CMK (cell line): ENCODE measurements at places on chromosomes 6 and 20.
A peak's percentile ranks its signal among the peaks of the same experiment; 100 is the strongest.

- DNase-seq, result no peak
Measured at GRCh38 chr20:889932-890463, 26.1 kb downstream of the ANGPT4 start.

- no peak for DNase-seq
Measured at GRCh38 chr6:29769336-29769735, 46.1 kb downstream of the HLA-F start.

- no peak for DNase-seq
Measured at GRCh38 chr6:81773887-81774286, 21.4 kb upstream of the TENT5A start.

DNA sequence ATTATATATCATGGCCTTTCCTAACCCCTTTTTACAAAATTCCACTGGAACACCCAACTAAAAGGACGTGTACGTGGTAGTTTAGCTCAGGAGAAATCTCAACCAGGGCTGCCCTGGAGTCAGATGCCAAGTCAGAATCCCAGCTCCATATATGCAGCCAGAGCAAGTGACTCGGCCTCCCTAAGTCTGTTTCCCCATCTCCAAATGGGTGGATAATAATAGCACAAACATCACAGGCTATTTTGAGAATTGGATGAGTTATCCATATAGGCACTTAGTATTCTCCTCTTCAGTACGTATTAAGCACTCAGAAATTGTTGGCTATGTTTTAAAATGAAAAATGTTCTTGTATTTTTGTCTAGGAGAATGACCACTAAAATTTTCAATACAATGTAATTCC, 481.5 kb downstream of the CD109 start:
- no peak for DNase-seq

DNA sequence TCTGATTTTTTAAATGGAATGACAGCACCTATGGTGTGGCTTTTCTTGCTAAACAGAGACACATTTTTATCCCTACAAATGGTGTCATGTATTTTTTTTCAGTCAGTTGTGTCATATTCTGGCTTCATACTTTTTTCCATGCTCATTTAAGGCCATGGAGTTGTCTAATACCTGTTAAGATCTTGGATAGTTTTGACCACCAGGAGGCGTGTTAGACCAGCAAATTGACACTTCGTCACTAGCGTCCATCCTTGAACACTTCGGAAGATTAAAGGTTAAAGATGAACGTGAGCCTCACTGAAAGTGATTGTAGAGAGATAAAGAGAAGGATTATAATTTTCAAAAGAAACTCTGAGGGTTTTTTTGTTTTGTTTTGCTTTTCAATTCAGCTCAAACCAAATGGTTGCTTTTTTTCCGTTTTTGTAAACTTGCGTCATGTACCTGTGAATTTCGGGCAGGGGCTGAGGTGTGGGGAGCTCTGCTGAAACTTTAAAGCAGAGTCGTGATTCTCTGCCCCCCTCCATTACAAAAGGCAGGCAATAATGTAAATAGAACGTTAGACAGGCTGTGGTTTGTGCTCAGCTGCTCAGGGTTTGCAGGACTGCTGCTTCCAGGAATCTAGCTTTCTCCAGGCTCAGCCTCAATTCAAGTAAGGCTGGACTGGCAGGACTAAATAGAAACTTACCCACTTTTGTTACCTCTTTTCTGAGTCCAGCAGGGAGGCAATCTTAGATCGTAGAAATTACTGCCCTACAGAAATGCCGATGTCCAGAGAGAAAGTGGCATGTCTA, 245.1 kb downstream of the FOXA2 start:
- peak; percentile 48 for DNase-seq

- no peak for DNase-seq
Measured at GRCh38 chr6:24194978-24195700, 69.1 kb downstream of the NRSN1 start.

DNA sequence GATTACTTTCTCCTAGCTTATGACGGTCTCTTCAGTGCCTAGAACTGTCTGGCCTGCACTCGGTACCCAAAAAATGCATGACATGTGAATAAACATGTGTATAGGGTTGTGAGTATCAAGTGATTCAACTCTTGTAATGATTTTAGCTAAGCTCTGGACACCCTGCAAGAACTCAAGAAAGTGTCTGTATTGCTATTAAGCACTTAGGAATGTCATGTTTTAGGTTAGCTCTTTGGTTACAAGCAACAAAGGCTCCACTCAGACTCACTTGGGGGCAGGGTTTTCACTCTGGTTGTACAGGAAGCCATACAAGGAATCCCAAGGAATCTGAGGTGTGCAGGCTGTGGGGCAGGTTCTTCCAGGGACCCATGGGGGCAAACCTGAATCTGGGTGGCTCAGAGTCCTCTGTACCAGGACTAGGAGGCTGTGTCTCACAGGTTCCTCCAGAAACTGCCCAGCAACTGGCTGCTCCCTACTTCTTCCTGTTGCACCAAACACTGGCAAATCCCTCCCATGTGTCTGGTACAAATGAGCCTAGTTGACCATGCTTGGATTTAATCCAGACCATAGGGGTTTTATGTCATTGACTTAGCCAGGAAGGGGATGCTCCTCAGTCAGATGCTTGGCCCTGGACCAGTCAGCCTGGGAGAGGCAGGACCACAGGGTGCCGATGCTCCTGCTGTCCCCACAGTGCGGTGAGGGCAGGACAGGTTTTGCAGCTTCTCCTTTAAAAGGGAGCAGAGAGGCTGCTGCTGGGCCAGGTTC, 77.9 kb upstream of the CDH4 start:
- DNase-seq, result no peak

DNA sequence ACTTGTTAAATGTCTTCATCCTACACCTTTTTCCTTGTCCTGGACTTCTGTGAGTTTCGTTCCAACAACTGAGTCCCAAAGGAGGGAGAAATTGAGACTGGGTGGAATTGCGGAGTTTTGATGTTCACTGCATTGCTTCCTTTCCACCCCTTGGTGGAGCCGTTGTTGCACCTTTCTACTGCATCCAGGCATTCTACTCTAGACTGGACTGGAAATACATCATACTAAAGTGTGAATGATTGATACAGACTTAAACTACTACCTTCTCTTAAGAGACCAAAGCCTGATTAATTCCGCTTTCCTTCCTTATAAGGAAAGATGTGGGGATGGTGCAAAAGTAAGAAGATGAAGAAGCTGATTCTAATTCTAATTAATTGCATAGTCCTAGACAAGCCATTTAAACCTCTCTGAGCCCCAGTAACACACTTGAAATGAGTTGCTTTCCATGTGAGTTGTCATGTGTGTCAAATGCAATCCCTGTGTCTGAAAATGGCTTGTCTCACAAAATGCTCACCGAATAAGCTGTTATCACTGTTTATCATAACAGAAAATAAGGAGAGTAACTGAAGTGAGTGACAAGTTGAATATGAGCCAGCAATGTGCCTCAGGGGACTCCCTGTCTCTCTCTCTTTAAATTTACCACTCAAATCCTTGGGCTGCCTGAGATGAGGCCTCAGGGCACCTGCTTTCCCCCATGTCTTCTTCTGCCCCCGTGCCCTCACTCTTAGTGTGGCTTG, 338.3 kb upstream of the CHD6 start:
- no peak for DNase-seq

GRCh38 chr6:73394577-73395354, at the start of gene DDX43:
Gene DDX43 (plus strand): TSS chr6:73394828. CDS start chr6:73394906, 78 bp downstream.
- peak; percentile 68 for DNase-seq

- no peak for DNase-seq
Measured at GRCh38 chr6:20400456-20401204, 1.0 kb upstream of the E2F3 start.

DNA sequence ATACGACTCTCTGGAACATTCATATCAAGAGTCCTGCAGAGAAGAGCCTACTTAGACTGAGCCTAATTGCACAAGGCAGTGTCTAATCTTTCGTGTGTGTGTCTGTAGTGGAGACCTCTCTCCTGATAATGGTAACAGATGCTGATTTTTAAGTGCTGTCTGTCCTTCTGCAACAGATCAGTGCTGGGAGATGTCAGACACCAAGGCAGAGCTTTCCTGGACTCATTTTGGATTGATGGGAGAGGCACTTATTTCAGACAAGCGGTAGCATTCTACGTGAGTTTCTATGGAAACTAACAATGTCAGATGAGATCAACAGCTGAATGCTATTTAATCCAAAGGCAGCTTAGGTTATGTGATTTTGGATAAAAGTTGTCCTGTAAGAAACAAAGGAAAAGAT, 167.6 kb downstream of the PLCB4 start:
- no peak for DNase-seq

DNA sequence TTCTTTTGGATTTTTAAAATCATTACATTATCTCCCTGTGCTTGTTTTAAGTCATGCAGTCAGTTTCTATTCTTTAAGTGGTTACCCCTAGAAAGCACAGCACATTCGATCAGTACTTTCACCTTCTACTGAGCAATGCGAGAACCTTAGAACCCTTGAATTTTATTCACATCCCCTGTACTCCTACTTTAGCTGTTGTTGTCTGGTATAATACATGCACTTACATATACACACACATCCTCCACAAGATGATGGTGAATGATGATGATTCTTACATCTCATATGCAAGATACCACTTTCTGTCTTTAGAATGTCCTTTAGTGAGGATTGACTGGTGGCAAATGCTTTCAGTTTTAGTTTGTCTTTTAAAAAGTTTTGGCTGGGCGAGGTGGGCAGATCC, 5.7 kb downstream of the CDC40 start:
- no peak for DNase-seq

DNA sequence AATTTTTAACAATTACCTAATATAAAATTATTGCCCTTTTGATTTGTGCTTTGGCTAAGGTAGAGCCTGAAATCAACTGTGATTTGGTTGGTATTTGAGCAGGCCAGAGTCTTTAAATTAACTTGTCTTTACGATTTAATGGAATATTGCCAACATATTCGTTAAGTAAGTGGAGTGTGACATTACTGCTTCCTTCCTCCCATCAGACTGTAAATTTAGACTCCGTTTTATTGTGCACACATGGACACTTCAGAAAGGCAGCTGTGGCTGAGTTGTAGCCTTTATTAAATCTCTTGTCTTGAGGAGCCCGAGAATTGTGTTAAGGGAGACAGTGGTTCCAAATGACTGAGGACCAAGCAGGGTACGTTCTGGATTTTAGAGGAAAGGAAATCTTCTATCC, 57.4 kb downstream of the CAP2 start:
- no peak for DNase-seq

- no peak for DNase-seq
Measured at GRCh38 chr6:135739288-135739687, 112.2 kb upstream of the PDE7B start.

GRCh38 chr6:137434640-137435039, 59.6 kb downstream of the OLIG3 start:
- DNase-seq, result no peak

DNA sequence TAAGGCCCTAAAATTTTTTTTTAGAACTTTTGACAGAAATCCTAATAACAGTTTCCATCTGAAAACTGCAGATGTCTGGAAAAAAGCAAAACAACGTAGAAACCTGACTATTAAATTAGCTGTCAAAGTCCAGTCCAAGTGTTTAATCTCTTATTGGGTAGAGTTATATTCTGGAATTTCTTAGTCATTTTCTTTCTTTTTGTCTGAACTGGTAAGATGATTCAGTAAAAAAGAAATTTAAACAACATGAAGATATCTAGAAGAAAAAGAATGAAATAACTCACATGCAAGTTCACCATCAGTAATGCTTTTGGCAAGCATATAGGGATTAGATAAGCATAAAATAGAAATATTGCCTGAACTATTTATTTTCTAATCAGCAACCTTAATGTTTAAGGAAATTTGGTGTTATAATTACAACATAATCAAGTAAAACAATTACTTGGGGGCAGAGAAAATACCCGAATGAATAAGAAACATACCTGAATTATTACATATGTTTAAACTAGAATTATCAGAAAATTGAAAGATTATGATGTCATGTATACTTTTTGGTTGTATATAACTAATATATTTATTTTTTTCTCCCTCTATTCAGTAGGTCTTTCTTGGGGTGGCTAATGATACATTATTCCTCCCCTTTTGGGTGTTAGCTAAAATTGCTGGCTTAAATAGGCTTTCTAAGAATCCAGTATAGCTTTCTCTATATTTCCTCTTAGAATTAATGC, 51.1 kb downstream of the FAM83B start:
- DNase-seq, result no peak

- no peak for DNase-seq
Measured at GRCh38 chr20:45636513-45636912, 5.4 kb upstream of the WFDC9 start.

DNA sequence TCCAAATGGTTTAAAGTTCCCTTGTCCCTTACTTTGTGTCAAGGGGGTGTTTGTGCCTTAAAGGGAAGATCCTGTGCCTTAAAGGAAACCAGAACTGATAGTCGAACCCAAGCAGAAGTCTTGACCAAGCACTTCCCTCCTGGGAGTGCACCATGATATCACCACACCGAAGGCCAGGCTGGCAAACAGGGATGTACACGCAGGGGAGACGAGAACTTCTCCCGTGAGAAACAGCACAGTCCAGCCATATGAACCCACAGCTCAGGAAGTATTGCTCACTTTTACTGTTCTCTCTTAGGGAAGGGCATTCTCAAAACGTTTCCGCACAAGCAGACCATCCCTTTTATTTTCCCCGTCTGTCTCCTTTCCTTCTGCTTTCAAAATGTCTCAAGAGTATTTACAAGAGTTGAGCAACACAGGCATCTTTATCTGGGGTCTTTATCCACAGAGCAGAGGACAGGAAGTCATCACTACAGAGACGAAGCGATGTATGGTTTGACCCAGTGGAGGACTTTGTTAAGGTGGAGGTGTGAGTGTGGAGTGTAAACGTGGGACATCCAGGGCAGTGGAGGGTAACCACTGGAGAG, 12.8 kb upstream of the SERPINB1 start:
- no peak for DNase-seq

GRCh38 chr6:40724886-40725285, 137.7 kb upstream of the LRFN2 start:
- DNase-seq, result no peak

DNA sequence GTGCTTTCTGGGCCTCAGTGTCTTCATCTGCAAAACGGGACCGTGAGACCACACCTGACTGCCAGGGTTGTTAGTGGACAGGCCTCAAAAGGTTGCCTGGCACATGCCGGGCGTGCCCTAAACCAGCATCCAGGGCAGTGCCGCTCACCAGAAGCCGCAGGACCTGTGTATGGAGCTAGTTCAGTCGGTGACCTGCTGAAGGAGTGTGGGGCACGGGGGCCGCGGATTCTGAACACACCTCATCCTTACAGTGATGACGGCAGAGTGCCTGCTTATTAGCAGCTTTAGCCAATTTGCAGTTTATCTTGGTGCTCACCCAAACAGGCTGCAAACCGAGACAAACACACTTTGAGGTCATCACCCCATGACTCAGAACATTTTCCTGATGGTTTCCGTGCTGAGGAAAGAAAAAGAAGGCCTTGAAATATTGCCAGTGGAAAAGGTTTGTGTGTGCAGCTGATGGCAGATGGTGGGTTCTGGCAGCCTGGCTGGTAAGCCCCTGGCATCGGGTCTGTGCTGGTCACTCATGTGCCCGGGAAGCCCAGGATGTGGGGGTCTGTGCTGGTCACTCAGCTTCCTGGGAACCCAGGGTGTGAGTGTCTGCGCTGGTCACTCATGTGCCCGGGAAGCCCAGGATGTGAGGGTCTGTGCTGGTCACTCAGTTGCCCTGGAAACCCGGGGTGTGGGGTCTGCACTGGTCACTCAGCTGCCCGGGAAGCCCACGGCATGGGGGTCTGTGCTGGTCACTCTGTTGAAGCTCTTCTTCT, 153.8 kb downstream of the ERMARD start:
- DNase-seq, result no peak
